ENCODE measurements at places on chromosomes 4 and X.

DNA sequence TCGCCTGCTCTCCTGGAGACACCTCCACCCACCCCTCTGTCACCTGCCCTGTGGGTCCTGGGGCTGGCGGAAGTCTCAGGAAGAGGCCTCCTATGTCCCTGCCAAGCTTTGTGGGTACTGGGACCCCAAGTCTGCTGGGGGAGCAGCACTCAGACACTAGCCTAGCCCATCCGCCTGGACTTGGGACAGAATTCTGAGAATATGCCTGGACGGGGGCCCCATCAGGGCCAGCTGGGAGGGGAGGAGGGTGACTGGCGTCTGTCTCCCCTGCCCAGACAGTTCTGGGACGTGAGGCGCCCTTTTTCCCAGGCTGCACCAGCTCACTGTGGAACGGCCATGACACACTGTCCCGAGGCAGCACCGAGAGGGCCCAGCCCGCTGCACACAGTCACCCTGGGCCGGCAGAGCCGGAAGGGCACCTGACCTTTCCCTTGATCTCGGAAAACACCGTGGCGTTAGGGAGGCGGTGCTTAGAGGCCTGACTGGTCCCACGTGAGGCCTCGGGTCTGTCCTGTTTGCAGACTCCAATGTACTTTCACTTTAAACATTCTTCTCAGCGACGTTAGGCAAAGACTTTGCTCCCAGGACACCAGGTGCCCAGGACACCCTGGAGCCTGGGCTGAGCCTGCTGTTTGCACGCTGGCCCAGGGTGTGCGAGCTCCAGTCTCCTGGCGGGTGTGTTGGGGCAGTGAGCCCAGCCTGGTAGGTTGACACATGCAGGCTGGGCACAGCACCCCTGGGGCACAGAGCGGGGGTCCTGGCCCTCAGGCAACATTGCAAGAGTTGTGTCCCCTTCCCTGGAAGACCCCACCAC, 700 bp downstream of the SLC26A1 start:
- no peak for DNase-seq

DNA sequence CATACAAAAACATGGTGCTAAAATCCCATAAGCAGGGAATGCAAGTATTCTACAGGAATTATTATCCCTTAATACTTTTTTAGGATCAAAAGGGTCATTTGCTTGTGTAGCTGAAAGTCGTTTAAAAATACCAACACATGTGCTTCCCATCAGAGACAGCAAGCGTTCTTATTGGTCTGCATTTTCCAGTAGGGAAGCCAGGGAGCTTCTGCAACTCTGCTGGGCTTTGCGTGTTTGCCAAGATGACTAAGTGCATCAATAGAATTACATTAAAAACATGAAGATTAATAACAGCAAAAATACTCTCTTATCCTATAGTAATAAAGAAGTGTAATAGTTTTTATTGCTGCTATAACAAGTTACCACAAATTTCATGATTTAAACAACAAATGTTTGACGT, 111.2 kb downstream of the QDPR start:
- DNase-seq: no peak

GRCh38 chr4:159049780-159050375, 53.0 kb upstream of the RAPGEF2 start:
- DNase-seq: no peak

- DNase-seq: no peak
These were observed 92.6 kb upstream of the NLRP2B start for GRCh38 chrX:57772637-57773036.

DNA sequence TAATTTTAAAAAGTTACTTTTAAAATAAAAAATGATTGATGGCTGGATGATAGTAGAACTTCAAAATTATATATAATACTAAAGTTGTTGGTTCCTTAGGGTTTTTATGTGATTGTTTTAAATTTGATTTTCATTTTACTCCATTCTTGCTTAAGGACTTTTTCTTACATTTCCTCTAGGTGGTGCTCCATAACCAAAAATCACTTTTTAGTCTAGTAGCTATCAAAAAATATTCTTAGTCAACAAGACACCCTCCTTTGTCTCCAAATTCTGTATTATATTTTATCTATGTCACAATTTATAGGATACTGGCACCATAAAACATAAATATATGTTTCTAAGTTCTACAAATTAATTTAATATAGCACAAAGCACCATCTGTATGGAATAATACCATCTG, 67.2 kb upstream of the BRWD3 start:
- DNase-seq: peak; percentile 12

DNA sequence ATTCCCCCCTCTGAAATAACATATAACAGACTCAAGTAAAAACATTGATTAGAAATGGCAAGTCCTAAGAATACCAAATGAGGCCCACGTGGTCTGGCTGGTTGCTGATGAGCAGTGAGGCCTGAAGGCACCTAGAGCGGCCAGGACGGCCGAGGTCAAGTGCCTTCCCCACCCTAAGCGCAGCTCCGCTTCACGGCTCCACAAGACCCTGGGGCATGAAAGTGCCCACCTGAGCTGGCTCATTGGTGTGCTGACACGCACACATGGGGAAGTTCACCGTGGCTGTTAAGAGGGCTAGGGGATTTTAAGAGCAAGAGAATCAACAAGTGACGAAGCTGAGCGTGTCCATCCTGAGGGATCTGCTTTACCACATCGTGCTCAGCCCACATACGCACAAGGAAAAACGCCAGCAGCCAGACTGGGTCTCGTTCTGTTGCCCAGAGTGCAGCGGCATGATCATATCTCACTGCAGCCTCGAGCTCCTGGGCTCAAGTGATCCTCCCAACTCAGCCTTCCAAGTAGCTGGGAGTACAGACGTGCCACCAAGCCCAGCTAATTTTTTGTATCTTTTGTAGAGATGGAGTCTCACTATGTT, 22.4 kb downstream of the DCTD start:
- no peak for DNase-seq

DNA sequence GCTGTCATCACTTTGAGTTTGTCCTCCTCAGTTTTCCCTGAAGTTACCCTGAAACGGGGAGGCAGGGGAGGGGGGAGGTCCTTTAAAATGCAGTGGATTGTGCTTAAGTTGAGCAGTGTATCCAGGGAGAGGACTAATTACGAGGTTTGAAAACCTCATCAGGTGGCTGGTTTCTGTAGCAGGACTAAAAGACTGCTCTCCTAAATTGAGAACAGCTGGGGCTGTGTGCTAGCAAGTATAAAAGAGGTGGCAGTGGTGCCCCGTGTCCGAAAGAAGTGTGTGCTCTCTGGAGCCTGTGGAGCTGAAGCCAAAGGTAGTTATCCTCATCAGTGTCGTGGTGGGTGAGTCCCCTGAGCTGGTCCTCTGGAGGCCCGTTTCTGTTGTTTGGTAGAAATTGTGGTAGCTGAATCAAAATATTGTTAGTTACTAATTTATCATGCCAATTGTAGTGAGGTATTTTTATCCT, 37.2 kb upstream of the CYP2U1 start:
- DNase-seq: no peak

GRCh38 chr4:159027535-159027934, 75.3 kb upstream of the RAPGEF2 start:
- DNase-seq: no peak

- no peak for DNase-seq
These were observed 45.9 kb upstream of the PPP3CA start for GRCh38 chr4:101393256-101393655.

- DNase-seq: peak; percentile 31
These were observed 101.6 kb downstream of the KLHL8 start for GRCh38 chr4:87118826-87119225.

- no peak for DNase-seq
These were observed 27.7 kb downstream of the MAML3 start for GRCh38 chr4:140126261-140126660.

GRCh38 chr4:77798385-77798784, 20.8 kb downstream of the CNOT6L start:
- no peak for DNase-seq

GRCh38 chr4:127686658-127687057, 43.5 kb upstream of the SLC25A31 start:
- DNase-seq: no peak

DNA sequence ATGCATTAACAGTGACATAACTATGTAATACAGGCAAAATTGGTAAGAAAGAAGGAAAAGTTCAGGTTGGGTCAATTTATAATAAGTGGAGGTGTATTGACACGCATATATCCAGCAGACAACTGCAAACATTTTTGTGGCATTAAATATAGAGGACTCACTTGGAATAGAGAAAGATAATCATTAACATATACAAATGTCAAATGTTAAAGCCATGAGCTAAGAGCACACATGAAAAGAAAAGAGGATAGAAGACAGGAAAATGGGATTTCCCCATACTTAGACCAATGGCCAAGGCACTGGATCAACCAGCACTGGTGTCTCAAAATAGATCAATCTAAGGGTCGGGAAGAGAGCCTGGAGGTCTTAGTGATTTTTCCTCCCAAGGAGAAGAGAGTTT, 187.6 kb downstream of the PDGFC start:
- DNase-seq: no peak

GRCh38 chr4:3442959-3443749, 1.4 kb downstream of the HGFAC start:
- peak; percentile 94 for DNase-seq

DNA sequence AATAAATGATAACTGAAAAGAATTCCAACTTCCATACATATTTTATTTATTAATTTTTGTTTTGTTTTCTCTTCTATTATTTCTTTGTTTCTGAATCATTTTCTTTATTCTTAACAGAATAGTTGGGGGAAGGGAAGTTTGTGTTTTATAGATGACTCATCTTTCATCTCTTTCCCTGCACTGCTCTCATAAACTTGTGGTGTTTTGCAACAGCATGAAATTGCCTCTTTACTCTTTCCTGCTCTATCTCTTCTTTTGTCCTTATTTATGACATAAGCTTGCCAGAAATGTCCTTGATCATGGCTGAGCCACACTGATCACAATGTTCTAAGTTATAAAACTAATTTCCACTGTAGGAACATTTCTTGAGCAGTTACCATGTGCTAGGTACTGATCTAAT, 22.3 kb downstream of the QRFPR start:
- DNase-seq: no peak

- no peak for DNase-seq
These were observed 7.2 kb upstream of the CPLX1 start for GRCh38 chr4:833156-833555.

DNA sequence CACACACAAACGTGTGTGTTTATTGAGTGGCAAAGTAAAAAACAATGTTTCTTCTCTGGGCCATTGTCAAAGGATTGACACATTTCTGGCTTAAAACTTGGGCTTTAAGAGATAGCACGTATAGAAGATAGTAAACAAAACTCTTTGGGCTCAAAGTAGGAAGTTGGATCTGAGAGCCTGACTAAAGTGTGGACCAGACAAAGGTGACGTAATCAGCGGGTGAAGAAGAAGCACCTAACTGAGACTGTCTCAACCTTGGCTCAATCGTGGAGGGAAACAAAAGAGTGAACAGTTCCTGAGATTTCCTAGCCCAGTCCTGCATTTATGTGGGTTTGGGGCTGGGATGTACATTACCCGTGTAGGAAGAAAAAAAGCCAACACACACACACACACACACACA, 13.7 kb downstream of the PFKFB1 start:
- no peak for DNase-seq

All from SK-N-SH (cell line).